Right atrium auricular region (tissue), 2 donors: ENCODE measurements at places on chromosomes 6 and 20.

GRCh38 chr20:59831024-59831915, 102.2 kb downstream of the SYCP2 start:
- DNase-seq, result peak; percentile 55

GRCh38 chr20:47143657-47144056, 212.8 kb downstream of the ZMYND8 start:
- no peak for DNase-seq

DNA sequence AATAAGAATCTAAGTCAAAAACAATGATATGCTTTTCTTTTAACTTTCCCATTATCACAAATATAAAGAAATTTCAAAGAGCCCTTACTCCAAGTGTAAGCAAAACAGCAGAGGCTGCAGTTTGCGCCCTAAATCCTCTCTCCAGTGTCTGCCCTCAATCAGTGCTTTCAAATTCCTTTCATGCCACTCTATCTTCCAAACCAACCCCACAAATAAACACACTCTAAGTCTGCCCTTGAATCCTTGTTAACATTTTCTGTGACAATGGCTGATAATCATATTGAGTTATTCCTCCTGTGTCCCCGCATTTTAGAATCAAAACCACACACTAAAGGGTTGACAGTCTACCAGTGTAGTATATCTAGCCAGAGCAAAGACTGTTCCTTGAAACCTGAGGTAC, 317.9 kb upstream of the MARCKS start:
- no peak for DNase-seq

- no peak for DNase-seq
Observed at GRCh38 chr6:31349301-31349700, 7.7 kb downstream of the HLA-B start.

DNA sequence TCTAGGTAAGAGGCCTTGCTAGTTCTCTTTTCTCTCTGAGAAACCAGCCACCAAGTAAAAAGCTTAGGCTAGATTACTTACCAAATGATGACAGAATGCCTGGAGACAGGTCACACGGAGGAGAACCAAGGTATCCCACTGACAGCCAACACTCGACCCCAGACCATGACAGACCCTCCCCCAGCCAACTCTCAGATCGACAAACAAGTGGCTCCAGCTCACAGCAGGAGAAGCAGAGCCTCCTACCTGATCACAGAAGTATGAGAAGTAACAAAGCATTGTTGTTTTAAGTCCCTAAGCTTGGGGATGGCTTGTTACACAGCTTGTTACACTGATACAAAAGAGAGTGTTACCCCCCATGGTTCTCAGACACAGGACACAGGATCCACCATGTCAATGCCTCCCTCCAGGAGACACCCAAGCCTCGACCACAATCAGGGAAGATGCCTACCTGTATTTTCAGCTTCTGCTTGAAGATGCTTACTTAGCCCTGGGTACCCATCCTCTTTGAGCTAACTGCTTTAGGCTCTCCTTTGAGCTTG, 423.8 kb upstream of the JARID2 start:
- DNase-seq, result no peak
